ENCODE measurements at places on chromosomes 11 and 22.

DNA sequence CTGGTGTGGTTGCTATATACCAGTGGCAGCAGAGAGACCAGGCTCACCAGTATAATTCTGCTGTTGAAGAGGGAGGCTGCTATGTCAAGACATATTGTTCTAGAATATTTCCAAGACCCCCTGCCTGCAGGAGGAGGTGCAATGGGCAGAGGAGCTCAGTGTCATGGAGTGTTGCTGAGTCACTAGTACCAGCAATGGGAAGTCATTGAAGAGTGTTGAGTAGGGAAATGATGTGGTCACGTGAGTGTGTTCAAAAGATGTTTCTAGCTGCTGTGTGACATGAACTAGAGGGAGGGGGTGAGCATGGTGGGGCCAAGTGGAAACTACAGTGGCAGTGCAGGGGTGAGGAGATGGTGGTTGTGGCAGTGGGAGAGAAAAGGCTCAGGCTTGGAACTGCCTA, 76.3 kb upstream of the BIRC3 start:
- no peak for DNase-seq

- DNase-seq: no peak
Measured at GRCh38 chr11:79157738-79158137, 283.1 kb downstream of the TENM4 start.

- DNase-seq: no peak
Measured at GRCh38 chr22:19802894-19803735, 42.5 kb downstream of the TBX1 start.

- DNase-seq: no peak
Measured at GRCh38 chr11:74226907-74227306, 55.8 kb downstream of the PPME1 start.

DNA sequence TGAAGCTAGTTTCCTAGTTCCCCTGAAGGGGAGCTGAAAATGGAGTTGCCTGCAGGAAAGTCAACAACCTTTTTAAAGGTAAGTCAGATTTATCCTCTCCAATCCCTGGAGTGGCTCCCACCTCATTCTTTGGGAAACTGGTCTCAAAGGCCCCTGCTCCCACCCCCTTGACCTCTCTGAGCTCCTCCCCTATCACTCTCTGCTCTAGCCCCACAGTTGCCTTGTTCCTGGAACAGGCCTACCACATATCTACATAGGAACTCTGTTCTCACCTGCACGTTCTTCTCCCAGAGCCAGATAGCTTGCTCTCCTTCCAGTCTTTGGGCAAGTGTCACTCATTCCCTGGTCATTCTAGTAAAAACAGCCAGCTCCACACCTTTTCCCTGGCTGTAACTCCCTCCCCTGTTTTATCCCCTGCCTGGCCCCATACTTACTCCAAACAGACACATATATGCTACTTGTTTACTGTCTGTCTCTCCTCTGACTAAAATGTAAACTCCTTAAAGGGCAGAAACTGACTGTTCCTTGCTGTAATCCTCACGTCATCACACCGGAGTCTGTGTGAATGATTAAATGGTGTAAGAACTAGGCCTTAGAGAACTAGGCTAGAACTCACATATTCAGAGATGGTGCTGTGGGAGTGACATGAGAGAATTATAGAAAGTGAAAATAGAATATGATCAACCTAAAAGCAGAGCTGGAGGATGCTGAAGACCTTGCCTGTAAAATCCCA, 53.3 kb downstream of the TCF20 start:
- no peak for DNase-seq

GRCh38 chr11:1377231-1377780, 12.4 kb upstream of the BRSK2 start:
- DNase-seq: no peak

DNA sequence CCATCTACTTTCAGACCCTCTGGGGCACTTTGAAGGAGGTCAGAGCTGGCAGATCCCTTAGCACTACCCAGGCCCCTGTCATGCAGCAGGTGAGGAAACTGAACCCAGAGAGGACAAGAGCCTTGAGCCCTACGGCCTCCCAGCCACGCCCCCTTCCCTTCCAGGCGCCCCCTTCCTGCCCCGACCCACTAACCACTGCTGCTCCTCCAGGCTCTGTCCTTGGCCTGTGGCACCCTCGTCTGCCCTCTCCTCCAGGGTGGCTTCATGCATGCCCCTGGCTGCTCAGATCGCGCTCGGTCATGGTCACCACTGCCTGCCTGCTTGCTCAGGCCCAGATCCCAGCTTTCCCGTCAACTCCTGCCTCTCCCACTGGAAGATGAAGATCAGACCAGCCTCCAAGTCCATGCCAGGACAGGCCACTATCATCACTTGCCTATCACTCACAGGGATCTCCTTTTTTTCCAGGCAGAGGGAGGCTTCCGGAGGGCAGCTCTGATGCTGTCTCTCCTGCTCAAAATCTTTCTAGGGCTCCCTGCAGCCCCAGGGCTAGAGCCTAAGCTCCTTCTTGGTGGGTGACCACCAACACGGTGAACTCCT, 30.7 kb downstream of the ELFN2 start:
- no peak for DNase-seq

DNA sequence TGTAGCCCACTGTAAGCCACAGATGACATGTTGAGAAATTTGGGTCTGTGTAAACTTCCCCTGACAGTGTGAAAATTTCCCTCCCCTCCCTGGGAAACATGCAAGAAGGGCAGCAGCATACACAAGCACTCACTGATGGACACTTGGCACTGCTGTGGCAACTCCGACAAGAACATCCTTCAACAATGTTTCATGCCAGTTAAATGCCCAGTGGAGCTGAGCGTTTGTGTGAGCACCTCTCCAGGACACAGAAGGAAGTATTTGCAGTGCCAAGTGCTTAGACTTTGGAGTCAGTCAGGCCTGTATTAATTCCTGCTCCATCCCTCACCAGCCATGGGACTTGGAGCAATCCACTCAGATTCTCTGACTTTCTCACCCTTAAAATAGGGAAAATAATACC, 17.7 kb downstream of the C11orf87 start:
- no peak for DNase-seq

DNA sequence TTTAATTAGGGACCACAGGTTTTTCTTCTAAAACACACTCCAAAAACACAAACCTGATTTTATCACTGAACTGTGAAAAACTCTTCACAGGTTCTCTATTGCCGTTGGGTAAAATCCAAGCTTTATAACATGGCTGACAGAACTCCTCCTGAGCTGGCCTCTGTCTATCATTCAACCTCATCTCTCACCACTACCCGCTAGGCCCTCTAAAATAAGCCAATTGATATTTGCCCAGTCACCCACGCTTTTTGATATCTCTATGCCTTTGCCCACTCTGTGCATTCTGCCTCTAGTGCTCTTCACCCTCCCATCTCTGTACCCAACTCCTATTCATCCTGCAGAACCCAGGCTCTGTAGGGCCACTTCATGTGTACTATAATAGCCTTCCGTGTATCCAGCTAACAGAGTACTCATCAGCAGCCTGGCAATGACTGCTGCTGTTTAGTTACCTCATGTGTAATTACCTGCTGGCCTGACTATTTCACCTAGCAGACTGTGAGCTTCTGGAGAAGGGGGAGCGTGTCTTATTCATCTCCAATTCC, 1.1 kb upstream of the CNGA4 start:
- DNase-seq: no peak

GRCh38 chr11:35029979-35030682, 108.8 kb upstream of the CD44 start:
- DNase-seq: no peak

DNA sequence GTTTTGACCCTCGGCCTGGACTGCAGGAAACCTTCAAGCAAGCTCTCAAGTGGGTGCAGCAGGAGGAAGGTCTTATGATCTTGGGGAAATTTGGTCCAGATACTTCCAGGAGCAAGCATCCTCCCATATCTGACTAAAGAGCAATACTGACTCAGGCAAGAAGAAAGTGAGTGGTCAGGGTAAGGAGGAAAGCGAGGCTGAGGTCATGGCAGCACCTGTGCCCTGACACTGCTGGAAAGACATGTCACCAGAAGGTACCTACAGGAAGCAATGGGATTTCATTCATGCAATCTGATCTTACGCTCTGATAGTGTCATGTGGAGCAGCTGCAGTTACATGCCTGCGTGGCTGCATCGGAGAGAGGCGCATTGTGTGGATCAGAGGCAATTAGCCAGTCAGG, 6.5 kb upstream of the TOP3B start:
- no peak for DNase-seq

DNA sequence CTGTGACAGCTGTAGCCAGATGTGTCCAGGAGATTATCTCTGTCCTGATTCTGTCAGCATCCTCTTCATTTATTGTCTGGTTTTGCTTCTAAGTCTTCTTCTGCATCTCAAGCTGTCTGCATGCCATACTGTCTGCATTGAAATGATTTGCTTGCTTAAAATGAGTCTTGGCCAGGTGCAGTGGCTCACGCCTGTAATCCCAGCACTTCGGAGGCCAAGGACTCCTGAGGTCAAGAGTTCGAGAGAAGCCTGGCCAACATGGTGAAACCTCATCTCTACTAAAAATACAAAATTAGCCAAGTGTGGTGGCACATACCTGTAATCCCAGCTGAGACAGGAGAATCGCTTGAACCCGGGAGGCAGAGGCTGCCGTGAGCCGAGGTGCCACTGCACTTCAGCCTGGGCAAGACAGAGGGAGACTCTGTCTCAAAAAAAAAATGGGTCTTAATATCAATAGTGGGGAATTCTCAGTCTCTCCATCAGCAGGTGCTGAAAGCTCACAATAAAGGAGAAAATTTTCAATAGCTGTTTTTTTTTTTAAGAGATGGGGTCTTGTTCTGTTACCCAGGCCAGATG, 39.2 kb upstream of the AMPD3 start:
- no peak for DNase-seq

GRCh38 chr11:42773729-42774128, 538.1 kb upstream of the API5 start:
- DNase-seq: no peak

GRCh38 chr11:11882539-11882938, 40.8 kb downstream of the USP47 start:
- DNase-seq: no peak

GRCh38 chr22:26481694-26482093, 1.9 kb downstream of the HPS4 start:
- DNase-seq: no peak

DNA sequence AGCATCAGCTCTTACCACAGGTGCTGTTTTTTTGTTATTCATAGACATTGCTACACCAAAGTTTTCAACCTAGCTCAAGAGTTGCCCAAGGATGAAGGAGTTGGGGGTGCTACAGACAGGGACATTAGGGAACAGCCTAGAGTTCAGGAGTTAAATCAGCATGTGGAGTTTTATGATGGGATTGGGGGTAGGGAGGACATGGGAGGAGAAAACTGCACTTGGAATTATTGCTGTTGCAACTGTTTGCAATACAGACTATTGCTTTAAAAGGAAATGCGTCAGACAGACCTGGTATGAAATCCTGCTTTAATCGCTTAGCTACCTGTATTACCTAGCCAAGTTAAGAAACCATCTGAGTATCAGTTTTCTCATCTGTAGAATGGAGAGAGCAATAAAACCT, 6.3 kb downstream of the TMA7B start:
- no peak for DNase-seq
